ENCODE measurements at places on chromosomes 7 and 10.

- no peak for ATAC-seq
Measured at GRCh38 chr7:2818121-2818520, 26.0 kb downstream of the GNA12 start.

DNA sequence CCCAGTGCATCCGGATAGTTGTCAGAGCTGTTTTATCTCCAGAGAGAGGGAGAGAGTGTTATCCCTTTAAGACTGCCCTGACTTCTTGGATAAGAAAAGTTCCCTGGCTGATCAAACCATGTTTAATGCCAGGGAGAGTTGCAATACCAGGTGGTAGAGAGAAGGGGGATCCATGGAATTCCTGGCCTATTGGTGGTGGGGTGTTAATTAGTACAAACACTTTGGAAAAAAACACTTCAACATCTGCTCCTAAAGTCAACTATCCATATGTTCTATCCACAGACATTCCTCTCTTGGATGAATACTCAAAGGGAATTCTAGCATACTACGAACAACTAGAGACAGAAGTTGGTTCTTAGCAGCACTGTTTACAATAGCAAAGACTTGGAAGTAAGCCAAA, 307.2 kb downstream of the TCERG1L start:
- no peak for ATAC-seq

DNA sequence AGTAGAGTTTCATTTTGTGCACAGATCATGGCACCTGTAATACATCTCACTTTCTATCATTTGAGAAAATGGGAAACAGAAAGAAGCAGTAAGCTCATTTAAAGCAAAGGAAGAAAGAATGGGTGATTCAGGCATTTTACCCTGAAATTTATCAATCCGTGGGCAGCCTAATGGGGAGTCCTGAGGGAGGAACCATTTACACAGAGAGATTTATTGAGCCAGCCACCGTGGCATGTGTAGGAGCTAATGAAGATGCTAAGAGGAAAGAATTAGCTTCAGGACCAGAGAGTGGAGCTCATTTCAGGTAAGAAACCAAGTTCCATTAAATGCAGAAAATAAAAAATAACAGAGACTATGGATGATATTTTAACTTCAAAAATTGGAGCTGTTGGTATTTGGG, 443.4 kb upstream of the COBL start:
- ATAC-seq, result no peak

DNA sequence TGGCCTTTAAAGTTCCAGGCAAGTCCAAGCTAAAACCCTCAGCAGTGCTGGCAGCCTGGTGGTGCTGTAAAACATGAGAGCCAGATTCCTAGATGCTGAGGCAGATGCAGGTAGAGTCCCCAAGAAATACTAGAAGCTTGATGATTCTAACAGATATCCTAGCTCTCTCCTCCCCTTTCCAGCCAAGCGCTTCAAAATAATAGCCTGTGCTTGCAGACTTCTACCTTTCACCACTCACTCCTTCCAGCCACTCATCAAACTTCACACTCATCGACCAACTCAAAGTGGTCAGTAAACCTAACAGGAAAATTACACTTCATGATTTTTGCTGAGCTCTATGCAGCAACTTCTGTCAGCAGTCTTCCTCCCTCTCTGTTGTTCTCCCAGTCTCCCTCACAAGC, 50.2 kb downstream of the LMBR1 start:
- ATAC-seq, result no peak

- ATAC-seq, result no peak
Measured at GRCh38 chr10:121084016-121084674, 233.0 kb downstream of the WDR11 start.

- ATAC-seq, result no peak
Measured at GRCh38 chr7:155741082-155741481, 71.2 kb downstream of the SHH start.

- ATAC-seq, result peak; percentile 61
Measured at GRCh38 chr7:156347132-156347531, 293.4 kb upstream of the RNF32 start.

DNA sequence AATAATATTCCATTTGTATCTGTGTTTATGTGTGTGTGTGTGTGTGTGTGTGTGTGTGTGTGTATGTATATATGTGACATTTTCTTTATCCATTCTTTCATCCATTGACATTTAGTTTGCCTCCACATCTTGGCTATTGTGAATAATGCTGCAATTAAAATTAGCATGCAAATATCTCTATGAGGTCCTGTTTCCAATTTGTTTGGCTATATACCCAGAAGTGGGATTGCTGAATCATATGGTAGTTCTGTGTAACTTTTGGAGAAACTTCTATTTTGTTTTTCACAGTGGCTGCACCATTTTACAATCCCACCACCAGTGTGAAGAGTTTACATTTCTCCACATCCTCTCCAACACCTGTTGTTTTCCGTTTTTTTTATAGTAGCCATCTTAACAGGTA, 53.1 kb downstream of the CH25H start:
- ATAC-seq, result no peak

DNA sequence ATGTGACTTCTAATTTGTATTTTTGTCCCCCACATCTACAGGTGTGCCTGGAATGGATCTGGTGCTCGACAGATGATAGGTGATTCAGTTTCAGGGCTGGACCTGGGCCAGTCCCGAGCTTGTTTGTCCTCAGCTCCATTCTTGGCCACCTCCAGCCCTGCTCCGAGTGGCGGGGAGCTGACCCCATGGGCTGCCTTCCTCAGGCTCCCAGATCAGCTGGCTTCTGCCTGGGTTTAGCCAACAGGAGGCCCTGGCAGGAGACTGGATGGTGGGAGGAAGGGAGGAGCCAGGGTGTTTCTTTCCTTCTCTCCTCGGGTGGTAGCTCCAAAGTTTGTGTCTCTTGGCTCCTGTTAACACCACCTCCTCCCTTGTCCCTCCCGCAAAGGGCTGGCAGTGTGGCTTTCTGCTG, 75.2 kb downstream of the CDH23 start:
- ATAC-seq, result no peak

- ATAC-seq, result no peak
Measured at GRCh38 chr7:23607130-23607529, 9.9 kb downstream of the CCDC126 start.

DNA sequence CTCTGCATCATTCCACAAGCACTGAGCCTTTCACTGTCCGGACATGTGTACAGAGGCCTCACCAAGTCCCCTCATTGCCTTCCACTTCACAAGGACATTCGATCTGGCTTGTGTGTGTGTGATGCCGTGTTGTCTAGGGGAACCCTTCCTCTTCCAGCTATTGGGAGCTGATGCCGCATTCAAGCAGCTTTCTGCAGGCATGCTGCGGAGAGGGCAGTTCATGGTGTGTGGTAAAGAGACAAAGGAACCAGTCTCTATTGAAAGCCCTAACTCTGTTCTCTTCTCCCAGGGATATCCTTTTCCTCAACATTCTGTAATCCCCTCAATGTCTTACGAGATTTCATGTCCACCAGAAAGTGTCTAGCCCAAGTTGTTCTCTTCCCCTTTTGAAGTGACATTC, 141.6 kb downstream of the ALOX5 start:
- ATAC-seq, result no peak

GRCh38 chr10:33381451-33382215, 47.2 kb upstream of the NRP1 start:
- no peak for ATAC-seq

DNA sequence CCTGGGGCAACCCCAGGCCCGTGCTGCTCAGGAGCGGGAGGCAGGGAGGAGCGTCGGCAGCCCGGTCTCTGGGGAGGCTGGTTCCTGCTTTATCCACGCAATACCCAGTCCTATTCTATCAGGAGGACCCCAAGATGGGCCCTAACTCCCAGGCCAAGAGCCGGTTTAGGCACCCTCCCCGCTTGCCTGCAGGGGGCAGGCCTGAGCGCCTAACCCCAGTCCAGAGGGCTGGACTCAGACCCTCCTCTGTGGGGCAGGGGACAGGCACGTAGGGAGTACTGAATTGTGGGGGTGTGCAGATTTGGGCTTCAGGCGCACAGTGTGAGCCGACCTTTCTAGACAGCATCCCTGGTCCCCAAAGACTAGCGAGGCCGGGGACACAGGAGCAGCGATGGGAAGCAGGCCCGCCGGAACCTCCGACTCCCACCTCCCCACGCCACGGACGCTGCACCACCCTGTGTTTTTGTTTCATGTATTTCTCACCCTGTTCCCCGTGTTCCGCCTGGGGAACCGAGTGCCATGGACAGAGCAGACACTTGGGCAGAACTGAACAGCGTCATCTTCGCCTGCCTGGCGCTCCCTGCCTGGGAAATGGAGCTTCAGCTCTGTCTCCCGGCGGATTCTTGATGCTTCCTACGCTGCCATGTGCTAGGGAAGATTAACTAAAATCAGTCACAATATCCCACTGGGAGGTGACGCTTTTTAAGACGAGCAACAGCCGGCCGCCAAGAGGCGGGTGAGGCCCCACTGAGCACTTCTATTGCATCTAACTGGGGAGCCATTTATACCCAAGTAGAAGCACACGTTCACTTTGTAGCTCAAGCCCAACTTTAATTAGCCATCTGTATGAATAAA, 5.3 kb downstream of the NUDT1 start:
- peak; percentile 19 for ATAC-seq

GRCh38 chr7:77428777-77429231, 12.7 kb upstream of the GSAP start:
- no peak for ATAC-seq

DNA sequence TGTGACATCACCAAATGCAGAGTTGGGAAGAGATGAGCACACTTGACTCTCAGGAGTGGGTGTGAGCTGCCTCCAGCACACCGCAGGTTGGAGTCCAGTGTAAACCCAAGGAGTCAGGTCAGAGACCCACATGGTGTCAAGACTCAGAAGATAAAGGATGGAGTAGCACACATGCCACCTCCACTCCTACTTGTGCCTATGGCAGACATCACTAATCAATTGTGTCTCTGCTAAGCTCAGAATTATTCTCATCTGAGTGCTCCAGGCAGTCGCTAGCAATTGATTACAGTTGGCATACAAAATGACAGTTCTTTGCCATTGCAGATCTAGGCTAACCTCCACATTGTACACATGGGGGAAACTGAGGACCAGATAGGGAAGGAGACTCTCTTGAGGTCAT, 187.1 kb downstream of the RPS24 start:
- ATAC-seq, result no peak

DNA sequence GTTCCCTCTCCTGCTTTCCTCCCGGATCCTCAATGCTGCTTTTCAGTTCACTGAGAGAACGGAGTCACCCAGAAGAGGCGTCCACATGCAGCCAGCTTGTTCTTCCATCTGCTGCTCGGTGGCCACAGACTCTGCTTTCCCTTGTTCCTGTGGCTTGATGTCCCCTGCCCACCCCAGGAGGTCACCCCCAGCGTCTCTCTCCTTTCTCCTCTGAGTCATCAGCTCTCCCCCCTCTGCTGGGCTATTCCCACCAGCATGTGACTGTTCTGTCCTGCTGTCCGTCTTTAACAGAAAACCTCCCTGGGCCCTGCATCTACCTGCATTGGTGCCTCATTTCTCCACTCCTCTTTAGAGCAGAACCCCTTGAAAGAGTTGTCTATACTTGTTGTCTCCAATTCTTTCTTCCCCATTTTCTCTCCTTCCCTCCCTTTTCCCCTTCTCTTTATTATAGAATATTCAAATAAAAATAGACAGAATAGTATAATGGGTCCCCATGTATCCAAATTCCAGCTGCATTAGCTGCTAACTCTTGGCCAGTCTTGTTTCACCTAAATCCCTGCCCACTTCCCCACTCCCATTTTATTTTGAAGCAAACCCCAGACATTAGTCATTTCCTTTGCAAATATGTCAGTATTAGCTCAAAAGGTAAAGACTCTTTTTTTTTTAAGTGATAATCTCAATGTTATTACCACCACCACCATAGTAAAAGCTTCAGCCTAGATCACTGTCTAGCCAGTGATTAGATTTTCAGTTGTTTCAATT, 4.1 kb downstream of the ZNF282 start:
- ATAC-seq, result no peak

GRCh38 chr10:14757394-14757793, 17.3 kb downstream of the FAM107B start:
- ATAC-seq, result no peak

DNA sequence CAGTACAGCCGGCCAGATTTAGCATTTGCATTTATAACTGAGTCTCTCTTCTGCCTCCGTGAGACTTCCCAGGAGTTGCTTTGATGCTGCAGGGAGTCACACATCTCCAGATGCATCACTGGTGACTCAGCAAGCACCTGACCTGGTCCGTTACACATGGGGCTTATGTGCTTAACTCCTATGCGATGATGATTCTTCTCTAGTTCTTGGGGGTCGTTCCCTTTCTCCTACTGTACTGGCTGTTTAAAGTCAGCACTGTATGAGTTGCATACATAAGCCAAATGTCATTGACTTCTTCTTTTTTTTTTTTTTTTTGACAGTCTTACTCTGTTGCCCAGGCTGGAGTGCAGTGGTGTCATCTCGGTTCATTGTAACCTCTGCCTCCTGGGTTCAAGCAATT, 13.0 kb upstream of the AKR1E2 start:
- peak; percentile 77 for ATAC-seq

GRCh38 chr10:683448-684071, 5.9 kb downstream of the DIP2C start:
- peak; percentile 84 for ATAC-seq

- ATAC-seq, result peak; percentile 18
Measured at GRCh38 chr10:133335246-133336117, 1.2 kb downstream of the CALY start.

- ATAC-seq, result no peak
Measured at GRCh38 chr10:17226891-17227303, 1.1 kb upstream of the VIM start.

GRCh38 chr10:21292763-21293517, 232.5 kb downstream of the SKIDA1 start:
- ATAC-seq, result peak; percentile 63

GRCh38 chr7:153682628-153683027, 369.6 kb upstream of the DPP6 start:
- no peak for ATAC-seq

DNA sequence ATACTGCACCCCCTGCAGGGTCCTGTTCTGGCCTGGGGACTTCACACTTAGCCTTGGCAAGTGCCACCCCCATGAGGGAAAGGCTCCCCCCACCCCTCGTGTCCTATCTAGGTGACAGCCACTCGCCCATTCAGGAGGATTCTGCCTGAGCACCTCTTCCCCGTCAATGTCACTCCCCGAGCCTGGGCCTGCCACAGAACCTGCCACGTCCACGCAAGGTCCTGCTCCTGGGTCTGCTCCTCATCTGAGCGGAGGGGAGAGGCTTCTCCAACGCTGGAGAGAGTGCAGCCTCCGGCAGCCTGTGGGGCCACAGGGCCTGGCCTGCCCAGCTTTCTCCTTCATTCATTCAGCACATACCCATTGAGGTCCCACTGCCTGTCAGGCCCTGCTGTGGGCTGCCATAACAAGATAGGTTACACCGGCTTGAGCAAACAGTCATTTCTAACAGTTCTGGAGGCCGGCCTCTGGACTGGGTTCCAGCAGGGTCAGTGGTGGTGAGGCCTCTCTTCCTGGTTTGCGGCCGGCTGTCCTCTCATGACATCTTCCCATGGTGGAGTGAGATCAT, 92.0 kb upstream of the RET start:
- no peak for ATAC-seq

GRCh38 chr7:12322284-12322902, 81.3 kb downstream of the VWDE start:
- ATAC-seq, result no peak

GRCh38 chr10:108187408-108188012, 1023.0 kb upstream of the SORCS1 start:
- ATAC-seq, result no peak

Measured in esophagus mucosa (tissue), 1 donor.